ENCODE measurements at places on chromosomes 3 and 15.

DNA sequence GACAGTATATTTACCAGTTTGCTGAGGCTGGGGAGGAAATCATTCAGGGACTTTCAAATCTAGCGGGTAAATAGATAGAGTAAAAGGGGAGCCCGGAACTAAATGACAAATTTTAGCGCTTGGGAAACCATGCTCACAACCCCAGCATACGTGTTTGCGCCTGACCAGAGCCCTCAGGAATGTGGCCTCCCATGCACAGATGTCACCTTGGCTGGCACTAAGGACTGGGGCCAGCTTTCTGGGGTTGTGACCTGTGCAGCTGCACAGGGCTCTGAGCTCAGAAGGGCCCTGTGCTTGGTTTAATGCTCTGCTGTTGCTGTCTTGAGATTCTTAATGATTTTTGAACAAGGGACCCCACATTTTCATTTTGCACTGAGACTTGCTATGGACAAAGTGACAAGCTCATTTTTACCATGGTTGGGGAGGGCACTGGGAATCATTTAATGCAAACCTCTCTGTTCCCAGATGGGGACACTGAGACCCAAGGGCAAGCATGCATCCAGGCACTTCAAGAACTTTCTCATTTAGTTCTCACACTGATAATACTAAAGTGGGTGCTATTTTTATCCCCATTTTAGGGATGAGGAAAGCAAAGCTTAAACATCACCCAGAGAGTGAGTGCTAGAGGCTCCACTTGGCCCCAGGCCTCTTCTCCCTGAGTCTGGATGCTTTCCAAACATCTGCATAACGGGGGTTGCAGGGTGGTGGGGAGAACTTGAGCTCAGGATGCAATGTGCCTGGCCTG is 44.1 kb upstream of the FAM107A start:
- no peak for DNase-seq

DNA sequence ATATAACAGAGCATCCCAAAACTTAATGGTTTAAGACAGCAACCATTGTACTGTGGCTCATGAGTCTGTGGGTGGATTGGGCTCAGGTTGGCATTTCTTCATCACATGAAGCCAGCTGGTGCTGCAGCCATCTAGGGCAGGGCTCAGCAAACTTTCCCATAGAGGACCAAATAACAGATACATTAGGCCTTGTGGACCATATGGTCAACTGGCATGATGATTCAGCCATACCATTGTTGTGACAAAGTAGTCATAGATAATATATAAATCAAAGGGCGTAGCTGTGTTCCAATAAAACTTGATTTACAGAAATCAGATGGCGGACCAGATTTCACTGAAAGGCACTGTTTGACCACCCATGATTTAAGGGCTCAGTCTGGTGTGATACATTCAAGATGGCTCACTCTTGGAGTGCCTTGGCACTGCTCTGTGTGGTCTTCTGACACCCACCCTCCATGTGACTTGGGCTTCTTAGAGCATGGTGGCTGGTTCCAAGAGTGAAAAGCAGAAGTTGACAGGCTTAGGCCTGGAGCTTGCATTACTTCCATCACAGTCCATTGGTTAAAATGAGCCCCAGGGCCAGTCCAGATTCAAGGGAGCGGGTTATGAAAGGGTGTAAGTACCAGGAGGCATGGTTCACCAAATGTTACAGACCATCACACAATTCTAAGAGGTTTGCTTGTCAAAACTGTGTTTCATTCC is 40.8 kb upstream of the BHLHE40 start:
- DNase-seq, result no peak

DNA sequence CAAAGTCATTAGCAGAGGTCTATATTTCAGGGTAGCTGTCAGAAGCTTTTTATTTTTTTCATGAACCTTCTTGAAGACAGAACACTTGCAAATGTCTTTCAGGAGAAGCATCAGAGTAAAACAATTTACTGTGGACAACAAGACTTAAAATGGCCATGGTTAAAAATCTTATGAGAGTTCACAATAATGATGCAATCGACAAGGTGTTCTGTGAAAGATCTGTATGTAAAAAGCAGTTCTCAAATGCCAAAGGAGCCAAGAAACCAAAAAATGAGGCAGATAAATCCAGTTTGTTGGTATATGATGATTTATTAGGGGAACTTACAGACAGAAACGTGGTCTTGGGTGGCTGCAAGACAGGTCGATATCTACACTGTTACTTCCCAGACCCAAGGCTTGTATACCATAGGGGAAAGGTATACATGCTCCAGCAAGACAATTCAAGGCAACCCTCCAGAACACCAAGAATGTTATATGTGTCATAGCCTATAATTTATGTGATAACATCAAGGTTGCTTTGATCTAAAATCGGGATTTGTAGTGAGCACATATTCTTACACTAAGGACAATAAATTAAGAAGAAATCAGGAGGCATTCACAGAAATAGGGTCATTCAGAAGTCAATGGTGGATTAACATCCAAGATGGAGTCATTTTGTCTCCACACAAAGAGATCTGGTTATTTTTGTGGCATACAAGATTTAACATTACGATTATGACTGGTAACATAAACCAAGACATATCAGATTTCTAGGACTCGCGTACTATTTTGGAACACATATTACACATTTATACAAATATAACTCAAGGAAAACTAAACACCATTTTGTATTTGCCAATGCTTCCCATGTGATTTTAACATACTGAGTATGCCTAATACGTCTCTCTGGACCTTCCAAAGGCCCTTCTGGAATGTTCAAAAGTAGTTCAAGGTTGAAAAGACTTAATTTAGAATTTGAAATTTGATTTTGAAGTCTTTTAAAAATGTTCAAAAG is 316.4 kb downstream of the THSD4 start:
- no peak for DNase-seq

DNA sequence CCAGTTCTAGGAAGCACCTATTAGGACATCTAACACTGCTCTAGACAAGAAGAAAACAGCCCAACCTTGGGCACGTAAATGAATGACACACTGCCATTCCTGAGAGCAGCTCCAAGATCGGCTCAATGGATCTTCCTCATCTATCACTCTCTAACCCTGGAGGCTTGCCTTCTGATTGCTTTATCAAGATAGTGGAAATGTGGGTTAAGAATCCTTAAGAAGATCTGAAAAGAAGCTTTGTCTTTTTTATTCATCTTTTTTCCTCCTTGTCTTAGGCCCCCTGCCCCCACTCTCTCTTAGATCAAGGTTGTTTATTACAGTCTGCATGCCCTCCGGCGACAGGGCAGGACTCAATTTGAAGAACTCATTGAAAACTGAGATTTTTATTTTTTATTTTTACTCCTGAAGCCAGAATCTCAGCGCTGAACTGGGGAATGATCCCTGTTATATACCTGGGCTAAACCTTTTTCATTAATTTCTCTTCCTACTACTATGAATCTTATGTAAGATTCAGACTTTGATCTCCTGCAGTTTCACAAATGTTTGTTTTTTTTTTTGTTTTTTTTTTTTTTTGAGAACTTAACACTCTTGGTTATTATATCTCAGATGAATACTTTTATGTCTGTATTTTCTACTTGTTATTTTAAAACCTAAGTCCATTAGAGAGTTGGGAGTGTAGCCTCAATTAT is 219.5 kb downstream of the SV2B start:
- no peak for DNase-seq

GRCh38 chr3:59788133-59788532 is 738.3 kb upstream of the CFAP20DC start:
- DNase-seq, result no peak

All from NCI-H187 (cell line).